ENCODE measurements at places on chromosomes 12 and 14. TPM values are rescaled to one million over a fixed set of nuclear protein-coding genes. Genes with fewer than 3 reads are reported as not detected.
A peak's percentile ranks its signal among the peaks of the same experiment; 100 is the strongest.

FSCB gene
- total RNA-seq, result not detected

TAS2R8 gene
- not detected for total RNA-seq

PPP1R36 gene
- 0.38 TPM for total RNA-seq

LIN7A gene
- total RNA-seq, result 0.13 TPM

GYS2 gene
- not detected for total RNA-seq

- DNase-seq, result no peak
These were observed 275.7 kb upstream of the CRY1 start for GRCh38 chr12:107369006-107369405.

DNA sequence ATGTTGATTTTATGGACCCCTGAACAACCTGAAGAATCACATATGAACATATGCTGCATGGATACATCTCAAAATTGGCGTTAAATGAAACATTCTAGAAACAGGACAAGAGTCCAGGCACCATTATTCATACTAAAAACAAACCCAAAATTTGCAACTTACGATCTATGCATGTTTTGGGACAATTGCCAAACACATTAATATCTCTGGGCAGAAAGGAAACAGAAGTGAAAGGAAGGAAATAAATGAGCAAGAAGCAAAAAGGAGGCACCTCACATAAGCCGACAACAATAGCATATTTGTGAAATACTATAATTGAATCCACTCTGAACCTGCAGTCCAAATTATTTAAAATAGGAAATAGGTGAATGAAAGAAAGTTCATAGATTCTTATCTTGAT is 1505.3 kb downstream of the AACS start:
- peak; percentile 80 for DNase-seq

DNA sequence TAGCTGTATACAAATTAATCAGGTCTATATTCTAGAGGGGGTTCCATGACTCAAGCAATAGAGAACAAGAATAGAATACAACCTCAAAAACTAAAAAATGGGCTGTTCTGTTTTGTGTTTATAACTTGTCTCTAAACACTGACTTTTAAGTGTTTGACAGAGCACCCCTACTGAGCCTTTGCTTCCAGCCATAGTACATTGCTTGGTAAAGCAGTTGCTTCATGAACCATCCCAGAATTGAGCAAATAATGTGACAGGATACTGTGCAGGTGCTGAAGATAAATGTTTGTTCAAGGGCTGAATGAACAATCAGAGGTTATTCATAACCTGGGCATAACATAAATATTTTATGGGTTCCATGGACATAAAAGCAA is 11.5 kb downstream of the SPTSSA start:
- DNase-seq, result peak; percentile 23

GRCh38 chr14:77832297-77832696 is 32.4 kb downstream of the ADCK1 start:
- no peak for DNase-seq

DNA sequence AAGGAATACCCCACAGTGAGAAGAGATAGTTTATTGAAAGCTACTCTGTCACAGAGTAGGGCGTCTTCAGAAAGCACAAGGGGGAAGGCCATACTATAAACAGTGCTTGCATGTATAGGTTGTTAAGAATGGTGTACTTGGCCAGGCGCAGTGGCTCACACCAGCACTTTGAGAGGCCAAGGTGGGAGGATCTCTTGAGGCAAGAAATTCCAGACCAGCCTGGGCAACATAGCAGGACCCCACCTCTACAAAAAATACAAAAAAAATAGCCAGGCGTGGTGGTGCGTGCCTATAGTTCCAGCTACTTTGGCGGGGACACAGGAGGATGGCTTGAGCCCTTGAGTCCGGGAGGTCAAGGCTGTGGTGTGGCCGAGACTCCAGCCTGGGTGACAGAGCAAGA is 38.0 kb upstream of the PAPOLA start:
- DNase-seq, result no peak

DNA sequence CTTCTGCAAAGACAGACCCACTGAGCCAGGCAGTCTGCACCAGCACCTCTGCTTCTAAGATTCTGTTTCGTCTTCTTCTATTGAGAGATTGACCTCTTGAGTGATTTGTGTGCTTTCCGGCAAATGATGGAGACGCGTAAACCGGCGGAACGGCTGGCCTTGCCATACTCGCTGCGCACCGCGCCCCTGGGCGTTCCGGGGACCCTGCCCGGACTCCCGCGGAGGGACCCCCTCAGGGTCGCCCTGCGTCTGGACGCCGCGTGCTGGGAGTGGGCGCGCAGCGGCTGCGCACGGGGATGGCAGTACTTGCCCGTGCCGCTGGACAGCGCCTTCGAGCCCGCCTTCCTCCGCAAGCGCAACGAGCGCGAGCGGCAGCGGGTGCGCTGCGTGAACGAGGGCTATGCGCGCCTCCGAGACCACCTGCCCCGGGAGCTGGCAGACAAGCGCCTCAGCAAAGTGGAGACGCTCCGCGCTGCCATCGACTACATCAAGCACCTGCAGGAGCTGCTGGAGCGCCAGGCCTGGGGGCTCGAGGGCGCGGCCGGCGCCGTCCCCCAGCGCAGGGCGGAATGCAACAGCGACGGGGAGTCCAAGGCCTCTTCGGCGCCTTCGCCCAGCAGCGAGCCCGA is 703 bp downstream of the ASCL4 start:
- DNase-seq, result no peak

- DNase-seq, result no peak
These were observed 101.7 kb upstream of the PARP11 start for GRCh38 chr12:3974883-3975282.

DNA sequence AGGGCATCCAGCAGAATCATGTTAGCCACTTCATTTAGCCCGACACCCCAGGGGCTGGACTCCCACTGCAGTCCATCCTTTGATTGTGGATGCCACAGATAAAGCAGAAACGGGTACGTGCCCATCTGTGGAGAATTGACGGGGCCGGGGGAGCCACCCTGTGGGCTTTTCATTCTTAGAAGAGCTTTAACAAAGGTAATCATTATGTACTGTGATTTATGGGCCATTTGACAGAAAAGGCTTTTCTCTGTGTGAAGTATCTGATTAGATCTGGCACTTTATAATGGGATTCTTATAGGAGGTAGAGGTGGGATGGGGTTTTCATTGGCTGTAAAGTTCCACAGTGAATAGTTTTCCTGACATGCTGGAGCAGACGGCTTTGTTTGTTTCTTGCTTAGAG is 40.4 kb downstream of the AACS start:
- DNase-seq, result no peak

DNA sequence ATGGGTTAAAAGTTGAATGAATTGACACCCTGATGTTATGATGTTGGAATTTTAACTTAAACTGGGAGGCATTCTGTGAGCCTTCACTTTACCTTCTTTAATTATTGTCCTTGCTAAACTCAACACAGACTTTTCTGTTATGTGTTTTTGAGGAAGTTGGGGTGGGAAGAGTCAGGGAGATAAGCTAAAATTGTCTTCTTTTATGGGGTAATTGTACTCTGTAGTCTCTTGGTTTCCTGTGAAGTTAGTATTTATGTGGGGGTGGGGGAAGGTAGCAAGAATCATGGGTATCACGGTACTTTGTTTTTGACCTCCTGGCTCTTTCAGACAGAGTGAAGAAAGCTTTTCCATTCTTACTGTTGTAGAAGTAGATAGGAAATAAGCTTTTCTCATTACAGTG is 32.9 kb downstream of the RAB21 start:
- peak; percentile 16 for DNase-seq

DNA sequence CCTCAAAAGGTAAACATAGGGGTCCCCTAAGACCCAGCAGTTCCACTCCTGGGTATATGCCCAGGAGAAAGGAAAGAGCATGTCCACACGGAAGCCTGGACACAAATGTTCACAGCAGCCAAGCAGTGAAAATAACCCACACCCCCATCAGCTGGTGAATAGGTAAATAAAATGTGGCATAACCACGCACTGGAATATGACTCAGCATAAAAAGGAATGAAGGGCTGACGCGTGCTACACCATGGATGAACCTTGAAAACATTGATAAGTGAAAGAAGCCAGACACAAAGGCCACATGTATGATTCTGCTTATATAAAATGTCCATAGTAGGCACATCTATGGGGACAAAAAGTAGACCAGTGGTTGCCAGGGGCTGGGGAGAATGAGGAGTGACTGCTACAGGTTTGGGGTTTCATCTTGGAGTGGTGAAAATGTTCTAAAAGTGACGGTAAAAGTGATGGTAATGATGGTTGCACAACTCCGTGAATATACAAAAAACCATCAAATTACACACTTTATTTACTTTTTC is 3.8 kb upstream of the SCARB1 start:
- no peak for DNase-seq

DNA sequence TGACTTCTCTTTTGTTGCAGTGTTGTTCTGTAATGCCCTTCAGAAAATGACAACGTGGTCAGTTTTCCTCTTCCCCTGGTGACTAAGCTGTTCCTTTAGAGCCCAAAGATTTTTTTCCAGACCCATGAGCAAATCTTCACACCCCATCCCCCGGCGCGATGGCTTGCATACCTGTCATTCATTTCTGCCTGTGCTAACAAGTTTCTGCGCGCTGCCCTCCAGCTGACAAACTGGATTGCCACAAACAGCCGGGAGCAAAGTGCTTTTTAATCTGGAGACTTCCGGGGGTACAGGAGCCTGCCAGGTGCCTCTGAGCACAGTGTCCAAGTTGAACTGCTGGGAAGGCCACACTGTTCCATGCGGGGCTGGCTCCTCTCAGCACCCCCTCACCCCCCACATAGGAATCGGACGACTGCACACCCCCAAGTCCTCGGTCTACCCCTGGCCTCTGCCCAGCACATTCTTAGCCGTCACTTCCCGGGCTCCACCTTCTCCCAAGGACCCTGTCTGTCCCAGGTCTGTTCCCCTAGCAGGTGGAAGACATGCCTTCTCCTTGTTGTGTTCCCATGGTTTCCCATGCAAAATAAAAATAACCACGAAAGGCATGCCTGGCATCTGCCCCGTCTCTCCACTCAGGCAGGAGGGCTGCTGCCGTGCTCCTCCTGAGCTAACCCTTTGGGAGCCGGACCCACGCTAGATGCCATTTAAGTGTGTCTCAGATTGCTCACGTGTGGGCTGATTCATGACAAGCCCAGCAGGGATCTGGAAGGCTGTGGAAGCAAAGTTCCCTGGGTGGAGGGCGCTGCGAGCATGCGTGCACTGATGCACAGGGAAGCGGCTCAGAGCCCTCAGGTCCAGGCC is 14.1 kb downstream of the RILPL1 start:
- DNase-seq, result peak; percentile 45

DNA sequence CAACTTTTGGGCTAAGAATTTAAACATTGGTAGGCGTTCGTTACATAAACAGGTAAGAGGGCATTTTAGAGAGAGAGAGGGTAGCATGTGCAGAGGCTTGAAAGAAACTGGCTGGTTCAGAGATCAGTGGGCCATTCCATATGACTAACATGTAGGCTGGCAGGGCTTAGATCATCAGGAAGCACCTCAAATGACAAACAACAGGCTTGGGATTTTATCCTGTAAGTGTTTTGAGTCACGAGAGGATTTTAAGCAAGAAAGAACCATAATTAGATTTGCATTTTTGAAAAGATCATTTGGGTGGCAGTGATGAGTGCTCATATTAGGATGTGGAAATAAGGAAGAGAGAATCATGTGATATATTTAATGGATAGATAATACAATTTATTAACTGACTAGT is 8.7 kb upstream of the PLEKHA5 start:
- no peak for DNase-seq

GRCh38 chr12:82648259-82648909 is 38.3 kb upstream of the TMTC2 start:
- DNase-seq, result no peak

Data from dermis microvascular lymphatic vessel endothelial cell (primary cell).